Cortex of kidney (tissue), 1 donor: ENCODE measurements at places on chromosomes 1 and 21.
A peak's percentile ranks its signal among the peaks of the same experiment; 100 is the strongest.

- DNase-seq: no peak
These were observed 41.1 kb downstream of the C1orf198 start for GRCh38 chr1:230827081-230827681.

GRCh38 chr1:178796013-178796412 lies 71.0 kb downstream of the RALGPS2 start:
- DNase-seq: no peak

DNA sequence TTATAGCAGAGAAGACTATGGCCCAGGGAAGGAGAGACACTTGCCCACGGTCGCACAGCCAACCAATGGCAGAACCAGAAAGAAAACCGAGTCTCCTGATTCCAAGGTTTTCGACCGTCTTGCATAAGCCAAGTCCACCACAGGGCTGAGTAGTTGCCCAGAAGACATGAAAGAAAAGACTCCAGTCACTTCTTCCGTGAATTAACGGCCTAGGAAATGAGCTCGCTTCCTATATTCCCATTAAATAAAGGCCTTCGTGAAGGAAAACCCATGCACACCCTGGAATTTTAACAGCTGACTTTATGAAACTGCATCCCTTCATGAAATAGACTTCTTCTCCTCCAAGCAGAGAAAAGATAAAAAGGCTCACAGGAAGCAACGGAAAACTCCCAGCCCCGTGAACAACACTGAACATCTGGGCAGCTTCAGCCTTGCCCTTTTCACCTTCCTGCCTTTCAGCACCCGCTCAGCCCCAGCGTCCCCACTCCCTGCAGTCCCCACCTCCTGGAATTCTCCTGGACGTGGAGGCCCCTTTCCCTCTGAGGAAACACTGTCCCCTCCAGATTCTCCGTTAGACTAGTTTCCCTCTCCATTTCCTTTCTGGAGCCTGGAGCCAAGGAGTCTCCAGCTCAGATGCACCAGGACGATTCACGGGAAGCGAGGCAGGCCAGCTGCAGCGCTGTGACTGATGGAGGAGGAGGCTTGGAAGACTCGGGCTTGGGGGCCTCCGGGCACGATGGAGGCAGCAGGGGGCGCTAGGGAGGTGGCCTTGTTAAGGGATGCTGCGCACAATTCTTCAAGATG lies 2.7 kb upstream of the MYOC start:
- DNase-seq: no peak

- DNase-seq: no peak
These were observed 1.5 kb downstream of the SPATA6 start for GRCh38 chr1:48470481-48470855.

- DNase-seq: no peak
These were observed 35.4 kb upstream of the CD1D start for GRCh38 chr1:158145173-158145719.

DNA sequence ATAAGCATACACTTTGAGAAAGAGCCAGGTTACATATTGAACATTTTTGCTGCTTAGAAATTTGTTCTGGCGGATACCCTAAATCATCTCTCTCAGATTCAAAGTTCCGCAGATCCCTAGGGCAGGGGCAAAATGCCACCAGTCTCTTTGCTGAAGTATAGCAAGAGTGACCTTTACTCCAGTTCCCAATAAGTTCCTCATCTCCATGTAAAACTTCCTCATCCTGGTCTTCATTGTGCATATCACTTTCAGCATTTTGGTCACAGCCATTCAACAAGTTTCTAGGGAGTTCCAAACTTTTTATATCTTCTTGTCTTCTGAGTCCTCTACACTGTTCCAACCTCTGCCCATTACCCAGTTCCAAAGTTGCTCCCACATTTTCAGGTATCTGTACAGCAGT lies 23.3 kb upstream of the LYPD8 start:
- DNase-seq: no peak

DNA sequence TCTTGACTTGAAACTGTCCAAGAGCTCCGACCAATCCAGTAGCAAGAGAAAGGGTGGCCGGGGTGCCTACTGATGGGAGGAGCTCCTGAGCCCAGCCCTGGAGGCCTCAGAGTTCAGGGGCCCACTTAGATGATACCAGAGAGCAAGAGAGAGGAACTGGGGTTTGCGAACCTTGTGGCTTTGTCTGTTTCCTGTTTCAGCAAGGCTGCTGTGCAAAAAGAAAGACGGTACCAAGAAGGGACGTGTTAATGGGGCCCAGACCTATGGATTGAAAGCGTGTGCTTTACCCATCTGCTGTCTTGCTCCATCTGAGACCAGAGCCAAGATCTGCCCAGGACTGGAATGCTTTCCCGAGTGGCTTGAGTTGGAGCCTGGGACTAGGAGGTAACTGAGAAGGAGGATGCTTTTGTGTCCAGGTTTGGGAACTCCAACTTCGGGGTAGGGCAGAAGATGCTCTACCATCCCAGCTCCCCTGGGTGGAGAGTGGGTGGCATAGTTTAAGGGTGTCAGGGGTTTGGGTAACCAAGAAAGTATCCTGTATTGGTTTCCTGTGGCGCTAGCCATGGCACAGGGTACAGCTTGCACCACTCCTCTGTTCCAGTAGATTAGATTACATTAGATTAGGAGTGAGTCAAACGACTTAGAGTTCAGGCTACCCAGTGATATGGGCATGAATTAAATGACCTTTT lies at the start of gene TRAF3IP3:
TSS of gene TRAF3IP3 (plus strand) at position 128 of the 689 bp plus-strand sequence. CDS start 3,987 bp downstream, outside the sequence.
- no peak for DNase-seq

DNA sequence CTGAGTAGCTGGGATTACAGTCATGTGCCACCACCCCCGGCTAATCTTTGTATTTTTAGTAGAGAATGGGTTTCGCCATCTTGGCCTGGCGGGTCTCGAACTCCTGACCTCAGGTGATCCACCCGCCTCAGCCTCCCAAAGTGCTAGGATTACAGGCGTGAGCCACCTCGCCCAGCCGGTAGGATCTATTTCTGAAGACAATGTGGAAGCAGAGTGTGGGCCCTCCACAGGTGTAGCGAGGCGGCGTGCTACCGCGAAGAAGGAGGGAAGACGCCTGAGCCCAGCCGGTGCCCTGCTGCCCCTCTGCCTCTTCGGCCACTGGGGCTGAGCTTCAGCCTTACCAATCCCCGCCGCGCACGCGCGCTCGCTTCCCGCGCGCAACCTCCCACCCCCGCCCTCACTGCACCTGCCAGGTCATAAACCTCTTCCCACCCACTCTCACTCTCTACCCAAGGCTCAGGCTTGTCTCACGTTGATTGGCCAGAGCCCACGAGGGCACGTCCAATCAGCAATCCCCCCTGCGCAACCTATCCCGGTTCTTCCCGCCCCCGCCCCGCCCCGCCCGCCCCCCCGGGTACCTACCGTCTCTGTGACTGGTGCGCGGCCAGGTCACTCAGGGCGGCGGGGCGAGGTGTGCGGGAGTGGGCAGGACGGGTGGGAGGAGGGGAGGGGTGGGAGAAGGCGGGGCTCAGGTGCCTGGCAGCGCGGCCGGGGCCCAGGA lies 409 bp upstream of the HOOK1 start:
- peak; percentile 94 for DNase-seq

GRCh38 chr1:205545991-205546390 lies 41.5 kb downstream of the CDK18 start:
- DNase-seq: no peak

DNA sequence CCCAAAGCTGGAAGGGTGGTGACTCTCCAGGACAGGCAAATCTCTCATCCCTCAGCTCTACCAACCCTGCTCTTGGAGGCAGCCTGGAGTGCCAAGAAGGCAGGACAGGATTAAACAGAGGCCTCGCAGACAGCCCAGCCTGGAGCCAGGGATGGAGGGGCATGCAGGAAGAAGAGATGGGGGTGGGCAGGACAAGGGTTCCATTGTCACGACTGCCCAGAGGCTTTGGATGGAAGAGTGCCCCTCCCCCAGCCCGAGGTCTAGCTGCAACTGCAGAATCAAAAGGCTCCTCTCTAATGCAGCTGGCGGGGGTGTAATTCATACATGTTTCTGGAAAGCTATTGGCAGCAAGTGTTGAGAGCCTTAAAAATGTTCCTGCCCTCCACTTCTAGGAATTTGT lies 8.8 kb downstream of the RAB7B start:
- no peak for DNase-seq

GRCh38 chr1:185401019-185401418 lies 84.0 kb upstream of the IVNS1ABP start:
- DNase-seq: no peak

DNA sequence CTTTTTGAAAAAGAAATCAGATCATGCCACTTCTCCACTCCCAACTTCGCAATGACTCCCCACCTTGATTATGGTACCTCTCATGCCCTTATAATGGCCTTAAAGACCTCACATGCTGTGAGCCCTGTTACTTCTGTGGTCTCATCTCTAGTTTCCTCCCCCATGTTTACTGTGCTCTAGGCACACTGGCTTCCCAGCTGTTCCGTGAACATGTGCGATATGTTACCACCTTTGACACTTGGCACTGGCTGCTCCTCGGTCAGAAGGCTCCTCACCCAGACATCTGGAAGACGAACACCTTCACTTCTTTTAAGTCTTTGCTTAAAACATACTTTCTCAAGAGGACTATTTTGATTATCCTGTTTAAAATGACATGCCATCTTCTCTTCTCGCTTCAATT lies 14.3 kb upstream of the NTMT2 start:
- DNase-seq: no peak

- no peak for DNase-seq
These were observed 5.4 kb upstream of the SHISA4 start for GRCh38 chr1:201883266-201883665.

- DNase-seq: no peak
These were observed 169.6 kb upstream of the LHX8 start for GRCh38 chr1:74964508-74965102.

- no peak for DNase-seq
These were observed 35.6 kb upstream of the RNPC3 start for GRCh38 chr1:103489935-103490334.

GRCh38 chr1:83516369-83516768 lies 482.6 kb downstream of the TTLL7 start:
- DNase-seq: no peak

DNA sequence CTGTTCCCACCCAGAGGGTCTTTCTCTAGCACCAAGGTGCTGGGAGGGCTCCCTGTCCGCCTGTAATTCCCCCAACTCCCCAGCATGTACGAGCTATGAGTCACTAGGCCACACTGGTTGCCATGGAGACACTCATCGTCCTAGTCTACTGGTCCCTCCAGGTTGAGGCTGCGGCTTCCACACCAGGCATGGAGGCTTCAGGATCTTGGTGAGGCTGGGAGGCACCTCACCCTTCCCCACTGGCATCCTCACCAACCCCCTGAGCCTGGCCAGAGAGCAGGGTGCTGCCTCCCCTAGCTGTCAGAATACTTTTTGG lies 75.6 kb upstream of the KAZN start:
- no peak for DNase-seq

DNA sequence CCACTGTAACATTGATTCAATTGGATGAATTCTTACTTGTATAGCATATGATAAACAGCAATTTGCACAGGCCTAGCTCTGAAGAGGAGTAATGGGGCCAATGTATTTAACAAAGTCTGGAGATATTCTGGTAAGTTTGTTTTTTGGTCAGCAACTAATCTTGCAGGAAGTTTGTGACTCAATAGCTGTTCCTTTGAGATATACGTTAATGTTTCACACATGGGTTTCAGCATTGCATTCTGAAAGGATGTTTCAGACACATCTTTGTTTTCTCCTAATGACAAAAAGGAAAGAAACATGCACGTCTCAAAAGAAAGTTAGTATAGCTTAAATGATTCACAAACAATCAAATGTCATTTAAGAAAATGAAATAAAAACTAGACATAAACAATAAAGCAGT lies 49.0 kb downstream of the LTN1 start:
- no peak for DNase-seq

- DNase-seq: no peak
These were observed 846 bp upstream of the PER3 start for GRCh38 chr1:7783178-7783711.

DNA sequence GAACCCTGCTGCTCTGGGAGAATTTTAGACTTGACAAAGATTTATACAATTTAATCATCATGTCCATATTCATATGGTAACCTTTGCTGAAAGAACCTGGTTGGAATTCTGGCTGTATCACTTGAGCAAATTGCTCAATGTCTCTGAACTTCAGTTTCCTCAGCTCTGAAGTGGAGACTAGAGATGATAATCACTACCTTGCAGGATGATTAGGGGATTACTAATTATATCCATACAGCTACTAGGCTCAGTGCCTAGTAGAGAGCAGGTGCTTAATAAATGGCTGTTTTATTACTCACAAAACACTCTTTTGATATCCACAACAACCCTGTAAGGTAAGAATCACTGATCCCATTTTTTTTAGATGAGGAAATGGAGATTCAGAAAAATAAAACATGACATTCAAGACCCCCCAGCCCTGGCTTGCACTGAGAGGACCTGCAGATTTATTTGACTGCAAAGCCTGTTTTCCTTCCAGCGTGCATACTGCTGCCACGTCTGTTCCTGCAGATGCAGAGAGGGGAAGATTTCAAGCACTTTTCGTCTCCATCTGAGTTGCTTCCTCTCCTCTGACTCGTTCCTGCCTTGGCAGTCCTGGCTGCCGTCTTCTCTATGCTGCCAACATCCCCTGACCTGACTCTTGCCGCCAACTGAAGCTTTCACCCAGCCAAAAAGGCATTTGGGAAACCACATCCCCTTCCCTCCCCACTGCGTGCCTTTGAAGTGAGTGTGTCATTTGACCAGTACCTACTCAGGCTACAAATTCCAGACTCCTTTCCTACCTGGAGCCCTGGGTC lies 203.0 kb downstream of the PLPP3 start:
- no peak for DNase-seq

DNA sequence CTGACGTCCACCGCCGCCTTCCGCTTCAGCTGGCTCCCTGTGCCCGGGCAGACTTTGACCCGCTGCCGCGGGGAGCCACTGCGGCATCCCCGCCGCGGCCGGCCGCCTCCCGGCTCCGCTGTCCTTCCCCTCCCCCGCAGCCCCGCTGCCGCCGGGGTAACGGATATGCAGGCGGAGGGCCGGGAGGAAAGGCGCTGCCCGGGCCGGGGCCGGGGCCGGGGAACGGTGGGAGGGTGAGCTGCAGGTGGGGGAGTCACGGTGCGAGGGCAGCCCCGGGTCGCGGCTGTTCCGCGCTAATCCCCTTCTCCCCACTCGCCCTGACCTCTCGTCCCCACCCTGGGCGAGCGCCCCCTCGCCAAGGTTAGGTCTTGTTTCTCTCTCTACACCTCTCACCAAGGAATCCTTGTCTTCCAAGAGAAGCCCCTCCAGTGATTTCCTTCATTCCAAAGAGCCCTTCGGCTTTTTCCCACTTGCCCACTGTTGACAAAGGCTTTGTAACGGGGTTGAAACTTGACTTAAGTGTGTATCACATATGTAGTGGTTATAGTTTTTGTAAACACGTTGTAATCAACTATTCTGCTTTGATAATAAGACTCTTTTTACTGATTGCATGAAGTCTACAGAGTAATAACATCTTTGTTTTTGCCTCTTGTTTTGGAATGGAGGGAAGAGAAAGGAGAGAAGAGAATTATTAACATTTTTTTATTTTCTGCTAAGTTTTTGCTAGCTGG lies 669 bp downstream of the XPR1 start:
- no peak for DNase-seq

DNA sequence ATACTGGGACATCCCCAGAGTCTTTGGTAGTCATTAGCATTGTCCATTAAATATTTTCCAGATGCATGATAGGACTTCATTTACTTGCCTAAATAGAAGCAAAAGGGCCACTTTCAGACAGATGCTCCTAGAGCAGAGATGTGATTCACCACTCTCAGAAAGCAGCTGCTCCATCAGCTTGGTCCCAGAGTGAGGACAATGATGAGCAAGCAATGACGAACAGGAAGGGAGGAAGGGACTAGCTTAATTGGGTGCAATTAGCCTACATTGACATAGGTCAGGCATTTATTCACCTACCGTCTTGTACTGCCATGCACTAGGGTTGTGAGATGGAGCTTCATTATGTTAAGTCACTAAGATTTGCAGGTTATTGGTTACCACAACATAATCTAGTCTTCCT lies 85.1 kb upstream of the PLXNA2 start:
- DNase-seq: no peak

- DNase-seq: no peak
These were observed 26.8 kb upstream of the BACH1 start for GRCh38 chr21:29271927-29272333.
